ENCODE measurements at places on chromosomes 16 and 17.

DNA sequence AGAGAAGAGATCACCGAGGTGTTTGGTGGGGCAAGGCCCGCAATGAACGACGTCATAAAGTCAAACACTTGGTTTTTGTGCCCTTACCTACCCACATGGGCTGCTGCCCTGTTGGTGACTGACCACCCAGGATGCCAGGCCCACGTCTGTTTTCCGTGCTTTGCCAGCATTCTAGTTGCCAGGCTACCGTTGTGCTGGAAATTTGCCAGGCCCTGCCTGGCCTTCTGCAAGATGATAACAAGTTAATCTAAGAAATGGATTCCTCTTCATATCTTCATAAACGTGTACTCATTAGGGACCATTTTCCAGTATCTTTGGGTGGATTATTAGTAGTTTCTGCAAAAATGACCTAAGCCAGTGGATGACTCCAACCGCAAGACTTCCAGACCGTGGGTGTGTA is 35.4 kb downstream of the SLC6A4 start:
- H3K4me3 ChIP-seq: no peak overlapping the region
- no peak overlapping the region for H3K27ac ChIP-seq
- no peak for DNase-seq
- H3K4me1 ChIP-seq: no peaks in the 10 kb centered on the region
- no peaks in the 10 kb centered on the region for H3K36me3 ChIP-seq

GRCh38 chr17:82457073-82457928 is 1.2 kb upstream of the NARF start:
- peak overlapping the region; percentile 94 for H3K4me3 ChIP-seq
- peak overlapping the region; percentile 99 for H3K27ac ChIP-seq
- H3K36me3 ChIP-seq: peaks cover 3% of the 10 kb centered on the region
- peaks cover 17% of the 10 kb centered on the region for H3K4me1 ChIP-seq
- DNase-seq: no peak
- H3K27me3 ChIP-seq: no peaks in the 10 kb centered on the region

GRCh38 chr17:13544765-13545164 is 57.0 kb downstream of the HS3ST3A1 start:
- H3K4me1 ChIP-seq: no peaks in the 10 kb centered on the region
- no peaks in the 10 kb centered on the region for H3K27me3 ChIP-seq
- H3K4me3 ChIP-seq: no peak overlapping the region
- no peak for DNase-seq
- no peak overlapping the region for H3K27ac ChIP-seq
- H3K36me3 ChIP-seq: no peaks in the 10 kb centered on the region

- no peak overlapping the region for H3K27ac ChIP-seq
- no peak overlapping the region for H3K4me3 ChIP-seq
- no peaks in the 10 kb centered on the region for H3K4me1 ChIP-seq
- H3K36me3 ChIP-seq: no peaks in the 10 kb centered on the region
- H3K27me3 ChIP-seq: no peaks in the 10 kb centered on the region
These were observed 14.6 kb upstream of the CPPED1 start for GRCh38 chr16:12818326-12818725.

DNA sequence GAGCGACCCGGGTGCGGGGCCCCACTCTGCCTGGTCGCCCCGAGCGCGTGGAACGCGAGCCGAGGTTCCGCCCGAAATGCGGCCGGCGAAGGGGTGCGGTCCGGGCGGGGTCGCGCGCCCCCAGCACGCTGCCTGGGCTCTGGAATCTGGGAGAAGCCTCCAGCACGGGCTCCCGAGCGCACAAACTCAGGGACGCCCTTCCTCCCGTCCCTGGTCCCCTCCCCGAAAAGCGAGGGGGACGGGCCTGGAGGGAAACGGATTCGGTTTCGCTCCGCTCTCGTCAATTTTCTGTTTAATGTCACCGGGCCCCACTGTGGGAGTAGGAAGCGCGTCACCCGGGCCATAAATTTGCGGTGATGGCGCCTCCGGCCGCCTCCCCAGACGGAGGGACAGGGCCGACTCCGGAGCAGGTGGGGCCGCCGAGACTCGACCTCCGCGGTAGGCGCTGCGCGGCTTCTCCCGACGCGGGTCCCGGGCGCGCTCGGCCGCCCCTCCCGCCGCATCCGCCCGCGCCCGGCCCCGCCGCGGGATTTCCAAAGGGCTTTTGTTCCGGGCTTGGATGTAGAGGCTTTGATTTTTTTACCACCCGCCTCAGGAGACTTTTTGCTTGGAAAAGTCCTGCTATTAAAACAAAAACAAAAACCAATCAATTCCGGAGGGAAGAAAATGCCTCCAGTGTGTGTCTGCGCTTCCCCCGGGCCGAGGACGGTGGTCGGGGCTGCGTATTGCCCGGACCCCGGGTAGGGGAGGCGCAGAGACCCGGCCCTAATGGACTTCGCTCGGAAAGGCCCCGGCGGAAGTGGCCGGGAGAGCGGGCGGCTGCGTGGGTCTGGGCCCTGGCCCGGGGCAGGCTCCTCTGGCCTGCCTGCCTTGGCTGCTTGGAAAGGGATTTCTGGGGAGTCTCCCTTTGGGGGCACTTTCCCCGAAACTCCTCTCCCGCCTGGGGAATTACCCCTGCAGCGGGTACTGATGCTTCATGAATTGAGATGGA is 7.9 kb upstream of the BAHCC1 start:
- H3K4me1 ChIP-seq: peaks cover 33% of the 10 kb centered on the region
- no peaks in the 10 kb centered on the region for H3K27me3 ChIP-seq
- DNase-seq: no peak
- H3K4me3 ChIP-seq: peak overlapping the region; percentile 95

GRCh38 chr17:9004132-9004960 is 17.0 kb upstream of the NTN1 start:
- peak overlapping the region; percentile 56 for H3K4me3 ChIP-seq
- DNase-seq: no peak
- H3K27me3 ChIP-seq: peaks cover 21% of the 10 kb centered on the region
- H3K27ac ChIP-seq: no peak overlapping the region

DNA sequence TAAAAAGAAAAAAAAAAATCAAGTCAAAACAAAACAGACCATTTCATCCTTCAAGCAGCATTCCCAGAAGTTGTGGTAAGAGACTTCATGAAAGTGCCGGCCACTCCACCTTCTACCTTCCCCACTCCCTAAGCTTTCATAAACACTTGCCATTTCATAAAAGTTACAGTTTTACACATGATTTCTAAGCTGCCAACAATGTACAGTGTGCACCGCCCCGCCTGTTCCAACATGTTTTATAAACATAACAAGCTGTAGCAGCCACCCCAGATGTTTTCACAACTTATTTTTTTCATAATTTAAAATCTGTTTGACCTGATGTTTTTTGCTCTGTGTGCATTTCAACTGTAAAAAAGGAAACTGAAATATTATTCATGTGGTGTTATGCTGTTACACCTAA is 608.1 kb downstream of the TOX3 start:
- H3K27me3 ChIP-seq: no peaks in the 10 kb centered on the region
- no peaks in the 10 kb centered on the region for H3K4me1 ChIP-seq
- H3K4me3 ChIP-seq: no peak overlapping the region
- H3K36me3 ChIP-seq: no peaks in the 10 kb centered on the region
